ENCODE measurements at places on chromosomes 2 and 18.

- DNase-seq = no peak
These were observed 2.5 kb downstream of the PID1 start for GRCh38 chr2:229268626-229269025.

DNA sequence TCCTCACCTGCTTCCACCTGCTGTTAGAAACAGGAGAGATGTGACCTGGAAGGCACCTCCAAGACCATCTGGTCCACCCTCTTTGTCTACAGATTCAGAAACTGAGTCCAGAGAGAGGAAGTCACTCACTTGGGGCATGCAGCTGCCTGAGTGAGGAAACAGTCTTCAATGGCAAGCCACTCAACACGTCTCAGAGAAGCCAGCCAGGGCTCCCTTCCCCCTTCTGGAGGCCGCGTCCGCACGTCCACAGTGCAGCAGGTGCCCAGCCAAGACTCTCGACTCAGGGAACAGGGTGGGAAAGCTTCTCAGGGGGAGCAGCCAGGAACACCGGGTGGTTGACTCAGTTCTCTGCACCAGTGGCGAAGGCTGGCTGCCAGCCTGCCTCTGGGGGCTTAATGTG lies 201.7 kb downstream of the BCL11A start:
- DNase-seq = no peak

DNA sequence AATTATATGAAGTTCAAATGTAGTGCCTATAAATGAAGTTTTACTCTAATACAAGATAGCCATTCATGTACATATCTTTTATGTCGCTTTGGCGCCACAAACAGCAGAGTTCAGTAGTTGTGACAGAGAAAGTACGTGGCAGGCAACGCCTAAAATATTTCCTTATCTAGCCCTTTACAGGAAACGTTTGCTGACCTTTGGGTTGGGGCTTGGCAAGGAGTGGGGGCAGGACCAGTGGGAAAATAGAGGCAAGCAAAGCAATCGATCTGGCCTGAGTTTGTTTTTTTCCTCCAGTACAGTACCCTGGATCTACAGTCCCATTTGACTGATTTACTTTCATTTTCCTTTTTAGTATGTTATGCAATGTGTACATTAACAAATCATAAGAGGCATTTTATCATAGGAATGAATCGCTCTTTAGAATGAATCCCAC lies 13.1 kb downstream of the CCDC68 start:
- DNase-seq = no peak

- no peak for DNase-seq
These were observed 133.7 kb downstream of the COMMD1 start for GRCh38 chr2:62038975-62039771.

DNA sequence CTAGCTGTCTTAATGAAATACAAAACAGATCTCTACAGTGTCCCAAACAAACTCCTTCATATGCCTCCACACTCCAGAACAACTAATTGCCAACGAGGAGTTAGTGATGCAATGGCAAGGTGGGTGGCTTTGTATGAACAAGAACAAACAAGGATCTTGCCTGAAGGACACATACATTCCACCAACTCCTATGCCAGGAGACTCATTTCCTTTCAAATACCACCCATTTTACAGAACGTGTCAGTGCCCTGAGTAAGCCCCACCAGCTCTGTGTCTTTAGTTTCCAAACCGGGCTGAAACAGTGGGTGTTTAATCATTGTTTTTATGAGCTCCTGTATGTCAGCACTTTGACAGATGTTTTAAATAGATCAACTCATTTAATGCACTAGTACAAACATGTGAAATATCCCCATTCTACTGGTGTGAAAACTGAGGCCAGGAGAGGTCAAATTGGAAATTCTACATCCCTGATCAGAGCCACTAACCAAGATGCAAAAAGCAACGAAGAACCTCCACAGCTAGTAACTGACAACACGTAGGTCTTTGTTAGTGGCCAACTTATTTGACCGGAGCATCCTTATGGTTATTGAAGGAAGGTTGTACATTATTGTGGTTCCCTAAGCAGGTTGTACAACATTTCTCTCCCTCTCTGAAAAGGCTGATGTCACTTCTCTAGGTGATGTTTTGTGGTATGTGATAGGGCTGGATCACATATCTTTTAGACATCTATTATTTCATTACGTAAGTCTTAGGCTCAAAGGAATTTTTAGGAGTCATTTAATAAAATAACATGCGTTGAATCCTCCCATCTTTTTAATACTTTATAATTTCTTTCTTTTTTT lies 534.9 kb upstream of the TNP1 start:
- no peak for DNase-seq
